ENCODE measurements at places on chromosomes 1 and 21.
A peak's percentile ranks its signal among the peaks of the same experiment; 100 is the strongest.

- no peak for DNase-seq
Observed at GRCh38 chr1:61330018-61330417, 247.7 kb downstream of the NFIA start.

DNA sequence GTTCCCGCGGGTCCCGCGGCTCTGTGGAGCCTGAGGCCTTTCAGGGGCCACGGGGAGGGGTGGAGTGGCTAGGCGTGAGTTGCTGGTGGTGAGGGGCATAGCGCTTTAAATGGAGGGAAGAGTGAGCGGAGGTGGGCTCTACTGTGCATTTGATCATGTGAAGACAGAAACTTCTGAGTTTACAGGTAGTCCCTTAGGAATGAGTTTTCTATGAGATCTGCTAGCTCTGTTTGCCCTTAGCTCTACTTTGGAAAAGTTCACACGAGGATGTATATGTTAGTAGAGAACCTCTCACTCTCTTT is 593 bp downstream of the ST6GALNAC3 start:
- no peak for DNase-seq

DNA sequence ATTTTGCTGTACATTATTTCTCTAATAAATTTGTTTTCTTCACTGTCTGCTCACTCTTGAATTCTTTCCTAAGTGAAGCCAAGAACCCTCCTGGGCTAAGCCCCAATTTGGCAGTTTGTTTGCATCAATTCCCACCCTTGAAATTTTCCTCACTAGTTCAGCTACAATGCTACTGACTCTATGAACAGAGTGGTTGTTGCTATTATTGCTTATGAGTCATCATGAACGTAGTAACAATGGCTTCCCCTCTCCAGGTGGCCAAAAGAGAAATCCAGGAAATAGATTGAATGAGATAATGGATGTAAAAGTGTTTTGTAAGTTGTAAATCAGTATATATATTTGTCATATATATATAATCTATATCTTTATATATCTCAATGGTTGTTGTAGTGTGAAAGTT is 193.0 kb downstream of the URB2 start:
- no peak for DNase-seq

DNA sequence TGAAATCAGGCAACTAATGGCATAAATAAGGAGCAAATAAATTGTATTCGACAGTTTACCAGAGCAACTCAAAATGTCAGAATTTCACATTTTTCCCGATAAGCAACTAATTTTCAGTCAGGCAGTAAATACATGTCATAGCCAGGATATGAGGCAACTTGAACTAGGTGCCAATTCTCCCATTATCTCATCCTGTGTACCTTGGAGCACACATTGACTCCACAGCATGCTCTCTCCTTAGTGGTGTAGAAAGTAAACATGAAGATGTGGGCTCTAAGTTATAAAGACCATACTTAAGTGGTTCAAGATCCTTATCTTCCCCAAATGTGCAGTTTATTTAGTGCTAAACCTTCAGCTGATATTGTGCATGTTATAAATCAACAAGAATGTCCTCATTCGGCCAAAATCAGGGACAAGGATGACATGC is 197.8 kb downstream of the VAV3 start:
- no peak for DNase-seq

DNA sequence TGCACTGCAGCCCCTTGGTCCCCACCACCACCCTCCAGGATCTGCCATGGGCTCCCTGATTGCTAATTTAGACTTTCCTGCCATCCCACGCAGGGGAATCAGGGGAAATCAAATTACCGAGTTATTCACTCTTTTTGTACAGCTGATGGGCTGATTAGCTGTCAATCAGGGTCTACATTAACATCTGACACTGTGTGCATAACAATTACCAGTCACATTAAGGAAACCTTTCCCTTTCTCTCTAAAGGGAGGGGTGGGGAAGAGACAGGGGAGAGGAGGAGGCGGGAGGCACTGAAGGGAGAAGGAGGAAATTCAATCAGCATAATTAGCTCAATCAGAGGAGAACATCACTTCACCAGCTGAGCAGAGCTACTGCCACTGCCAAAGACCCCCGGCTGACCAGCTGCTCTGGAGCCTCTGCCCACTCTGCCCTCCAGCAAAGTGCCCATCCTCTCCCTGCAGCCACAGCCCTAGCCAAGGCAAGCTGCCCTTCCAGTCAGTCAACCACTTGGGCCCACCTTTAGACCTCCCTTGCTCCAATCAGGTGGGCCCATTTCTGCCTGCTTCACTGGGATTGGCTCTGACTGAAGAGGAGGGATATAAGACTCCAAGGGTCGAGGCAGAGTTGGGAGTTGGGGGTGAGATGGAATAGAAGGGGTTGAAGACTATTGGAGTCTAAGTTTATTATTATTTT is 199.3 kb upstream of the ZC3H12A start:
- peak; percentile 74 for DNase-seq

DNA sequence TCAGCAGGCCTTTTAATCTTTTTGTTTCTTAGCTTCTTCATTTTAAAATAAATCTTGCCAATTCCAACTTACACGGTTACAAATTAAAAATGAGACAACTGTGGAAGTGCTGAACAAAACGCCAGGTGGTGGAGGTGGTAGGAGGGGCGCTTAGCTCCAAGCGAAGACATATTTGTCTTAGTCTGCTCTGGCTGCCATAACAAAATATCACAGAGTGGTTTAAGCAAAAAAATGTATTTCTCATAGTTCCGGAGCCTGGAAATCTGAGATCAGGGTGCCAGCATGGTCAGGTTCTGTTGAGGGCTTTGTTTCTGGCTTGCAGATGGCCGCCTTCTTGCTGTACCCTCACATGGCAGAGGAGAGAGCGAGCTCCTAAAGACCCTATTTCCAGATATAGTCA is 14.9 kb downstream of the IER5 start:
- no peak for DNase-seq
